Karpas-422 (cell line): ENCODE measurements at places on chromosomes 7 and 10. TPM values are rescaled to one million over a fixed set of nuclear protein-coding genes. Genes with fewer than 3 reads are reported as not detected.

- no peak for DNase-seq
- no peaks in the 10 kb centered on the region for H3K4me1 ChIP-seq
- no peaks in the 10 kb centered on the region for H3K27me3 ChIP-seq
- no peak overlapping the region for H3K27ac ChIP-seq
- no peak overlapping the region for H3K4me3 ChIP-seq
These were observed 169.4 kb downstream of the KIAA1217 start for GRCh38 chr10:24378126-24378920.

DNA sequence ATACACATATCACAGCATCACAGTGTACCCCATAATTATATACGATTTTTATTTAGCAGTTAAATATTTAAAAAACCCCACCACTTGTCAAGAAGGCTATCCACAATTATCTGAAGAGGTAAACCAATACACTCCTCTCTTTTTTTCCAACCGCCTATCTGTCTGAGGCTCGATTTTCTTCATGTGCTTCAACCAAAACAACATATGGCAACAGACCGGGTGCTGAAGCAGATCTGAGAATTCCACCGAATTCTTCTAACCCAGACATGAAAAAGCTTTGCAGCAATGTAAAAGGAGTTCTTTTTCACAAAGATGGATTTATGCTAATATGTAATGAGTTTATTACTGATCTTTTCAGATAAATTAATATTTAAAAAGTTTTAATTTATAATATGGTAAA is 132.4 kb upstream of the RHEB start:
- H3K27me3 ChIP-seq = no peaks in the 10 kb centered on the region
- H3K27ac ChIP-seq = no peak overlapping the region
- no peaks in the 10 kb centered on the region for H3K4me1 ChIP-seq
- no peaks in the 10 kb centered on the region for H3K36me3 ChIP-seq
- no peak for DNase-seq

- H3K27me3 ChIP-seq = no peaks in the 10 kb centered on the region
- H3K27ac ChIP-seq = no peak overlapping the region
- peak; percentile 66 for DNase-seq
These were observed 44.2 kb upstream of the PRSS58 start for GRCh38 chr7:142301923-142302550.

DNA sequence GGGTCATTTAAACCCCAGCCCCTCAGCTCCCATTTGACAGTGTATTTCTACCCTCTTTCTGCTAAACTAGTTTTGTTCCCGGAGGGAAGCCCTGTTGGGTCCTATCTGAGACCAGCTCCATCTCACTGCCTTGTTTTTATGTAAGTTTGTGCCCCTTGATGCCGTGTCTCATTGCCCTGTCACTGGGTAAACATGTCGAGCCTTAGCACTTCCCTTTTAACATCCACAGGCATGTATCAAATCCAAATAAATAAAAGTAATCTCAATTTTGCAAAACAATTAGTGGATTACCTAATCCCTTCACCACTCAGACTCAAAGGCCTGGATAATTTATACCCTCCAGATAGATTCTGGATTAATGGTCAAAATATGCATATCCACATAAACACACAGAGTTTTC is 115.7 kb downstream of the CACNA2D1 start:
- no peak for DNase-seq
- no peaks in the 10 kb centered on the region for H3K4me1 ChIP-seq
- no peak overlapping the region for H3K27ac ChIP-seq
- no peak overlapping the region for H3K4me3 ChIP-seq

The TLX1 gene
- not detected in 2 replicates for total RNA-seq

The CTTNBP2 gene
- total RNA-seq = not detected in 2 replicates

The FAM24B gene
- 11.6 and 16.3 TPM in 2 replicates for total RNA-seq
